Neural progenitor cell (in vitro differentiated cells): ENCODE measurements at places on chromosomes 2 and 18. TPM values are rescaled to one million over a fixed set of nuclear protein-coding genes. Genes with fewer than 3 reads are reported as not detected.

- no peak overlapping the region for H3K27ac ChIP-seq
- no peaks in the 10 kb centered on the region for H3K4me1 ChIP-seq
- no peak overlapping the region for H3K4me3 ChIP-seq
- H3K36me3 ChIP-seq = no peaks in the 10 kb centered on the region
- DNase-seq = no peak
Observed at GRCh38 chr2:85847051-85847588, 41.7 kb downstream of the ST3GAL5 start.

GRCh38 chr2:218317835-218318234 lies 25.5 kb upstream of the TMBIM1 start:
- H3K4me1 ChIP-seq = peaks cover 7% of the 10 kb centered on the region
- no peak overlapping the region for H3K27ac ChIP-seq
- H3K36me3 ChIP-seq = no peaks in the 10 kb centered on the region
- H3K4me3 ChIP-seq = no peak overlapping the region

DNA sequence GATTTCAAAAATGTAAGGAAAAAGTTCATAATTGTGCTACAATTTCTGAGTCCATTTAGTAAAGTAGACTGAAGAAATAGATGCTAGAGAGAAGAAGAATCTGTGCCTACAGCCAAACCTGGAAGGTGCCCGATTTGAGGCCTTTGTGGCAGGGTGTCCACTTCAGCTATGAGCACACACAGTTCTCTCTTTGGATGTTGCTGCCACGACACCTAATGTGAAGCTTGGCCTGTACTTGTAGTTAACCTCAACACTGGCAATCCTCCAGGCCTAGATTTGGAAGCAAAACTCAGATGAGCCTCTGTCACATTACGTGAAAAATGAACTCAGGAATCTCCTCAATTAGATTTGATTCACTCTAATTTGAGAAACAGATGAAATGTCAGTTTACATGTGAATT lies 90.1 kb upstream of the LRP1B start:
- H3K4me3 ChIP-seq = no peak overlapping the region
- no peaks in the 10 kb centered on the region for H3K36me3 ChIP-seq
- H3K4me1 ChIP-seq = no peaks in the 10 kb centered on the region
- H3K27ac ChIP-seq = no peak overlapping the region
- no peak for DNase-seq

DNA sequence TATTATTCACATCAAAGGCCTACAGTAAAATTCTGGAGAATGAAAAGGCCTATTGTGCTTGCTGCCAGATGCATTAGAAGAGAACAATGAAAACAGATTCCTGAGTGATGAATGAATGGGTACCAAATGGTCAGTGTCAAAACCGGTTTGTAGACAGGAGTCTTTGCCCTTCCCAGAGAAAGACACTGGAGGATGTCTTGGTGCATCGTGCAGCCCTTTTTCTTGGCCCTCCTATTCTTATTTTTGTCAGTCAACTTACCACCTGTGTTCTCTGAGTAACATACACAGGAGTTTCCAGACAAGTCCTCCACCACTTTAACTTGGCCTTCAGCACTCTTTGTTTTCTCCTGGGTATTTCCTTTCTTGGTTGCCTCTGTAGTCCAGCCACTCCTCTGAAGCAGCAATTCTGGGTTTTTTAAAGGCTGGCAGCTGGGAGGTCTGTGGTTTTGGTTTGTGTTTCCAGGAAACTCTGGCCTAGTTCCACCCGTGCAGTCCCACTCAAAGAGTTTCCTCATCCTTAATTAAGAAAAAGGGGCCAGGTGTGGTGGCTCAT lies 29.4 kb downstream of the PSTPIP2 start:
- H3K4me3 ChIP-seq = no peak overlapping the region
- no peak overlapping the region for H3K27ac ChIP-seq
- H3K36me3 ChIP-seq = no peaks in the 10 kb centered on the region
- no peaks in the 10 kb centered on the region for H3K4me1 ChIP-seq

The ACKR3 gene
- total RNA-seq = 0.71 and 1.6 TPM in 2 replicates

The MC2R gene
- total RNA-seq = not detected in 2 replicates

DNA sequence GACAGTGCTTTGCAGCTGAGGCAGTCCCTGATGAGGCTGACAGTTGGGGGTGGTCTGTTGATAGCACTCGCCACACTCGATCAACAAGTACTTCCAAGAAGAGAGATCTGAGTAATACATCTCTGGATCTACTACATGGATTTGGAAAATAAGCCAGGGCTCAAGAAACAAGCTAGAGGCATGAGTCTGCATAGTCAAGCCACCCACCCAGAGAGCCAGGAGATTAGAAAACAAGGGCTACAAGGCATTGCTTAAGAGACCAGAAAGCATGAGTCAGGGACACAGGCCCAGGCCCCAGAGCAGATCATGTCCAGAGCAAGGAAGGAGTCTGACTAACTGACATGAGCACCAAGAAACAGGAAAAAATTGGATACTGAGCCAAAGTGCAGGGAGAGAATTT lies 196.9 kb upstream of the CWC22 start:
- no peak for DNase-seq
- no peak overlapping the region for H3K4me3 ChIP-seq
- H3K36me3 ChIP-seq = no peaks in the 10 kb centered on the region
- no peak overlapping the region for H3K27ac ChIP-seq

- H3K36me3 ChIP-seq = no peaks in the 10 kb centered on the region
- no peaks in the 10 kb centered on the region for H3K4me1 ChIP-seq
- H3K4me3 ChIP-seq = no peak overlapping the region
- H3K27me3 ChIP-seq = no peaks in the 10 kb centered on the region
Observed at GRCh38 chr18:60249388-60249787, 123.2 kb downstream of the MC4R start.

GRCh38 chr2:229852565-229852964 lies 69.2 kb downstream of the TRIP12 start:
- H3K27ac ChIP-seq = no peak overlapping the region
- no peak for DNase-seq
- H3K4me1 ChIP-seq = no peaks in the 10 kb centered on the region
- no peaks in the 10 kb centered on the region for H3K27me3 ChIP-seq
- no peaks in the 10 kb centered on the region for H3K36me3 ChIP-seq
- no peak overlapping the region for H3K4me3 ChIP-seq
